ENCODE measurements at places on chromosomes 7 and 10.

GRCh38 chr7:47937711-47938573 lies 10.3 kb downstream of the PKD1L1 start:
- no peak for DNase-seq

GRCh38 chr7:107167483-107168232 lies 1.1 kb upstream of the HBP1 start:
- DNase-seq, result peak; percentile 69

- peak; percentile 10 for DNase-seq
Observed at GRCh38 chr10:78515038-78515872, 481.6 kb downstream of the RPS24 start.

GRCh38 chr10:100504096-100504495 lies 15.6 kb downstream of the SEC31B start:
- no peak for DNase-seq

DNA sequence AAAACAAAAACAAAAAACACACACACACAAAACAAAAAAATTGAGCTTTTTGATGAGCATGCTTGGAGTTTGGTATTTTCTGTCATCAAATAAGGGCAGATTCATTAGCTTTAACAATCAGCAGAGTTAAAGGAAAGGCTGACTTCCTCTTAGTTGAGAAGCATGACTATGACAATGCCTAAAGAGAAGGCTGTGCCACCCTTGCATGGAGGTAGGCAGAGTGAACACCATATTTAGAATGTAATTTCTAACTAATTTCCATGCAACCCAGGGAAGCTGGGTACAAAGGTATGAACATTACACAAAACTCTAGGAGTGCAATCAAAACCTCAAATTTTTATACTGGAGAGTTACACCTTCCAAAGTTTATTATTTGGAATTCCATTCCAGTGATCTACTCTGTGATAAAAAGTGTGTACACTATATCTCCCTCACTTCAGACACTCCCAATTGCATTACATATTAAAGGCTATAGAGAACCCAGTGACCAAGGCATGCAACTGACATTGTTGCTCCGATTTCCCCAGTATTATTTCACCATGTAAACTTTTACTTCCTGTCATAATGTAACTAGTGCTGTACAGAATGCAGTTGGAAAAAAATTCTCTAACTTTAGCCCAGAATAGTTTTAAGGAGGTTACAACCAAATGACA lies 9.4 kb upstream of the CYCS start:
- DNase-seq, result no peak

GRCh38 chr10:131902691-131903090 lies 1.9 kb downstream of the PPP2R2D start:
- no peak for DNase-seq

- DNase-seq, result peak; percentile 90
Observed at GRCh38 chr7:114426382-114426781, 11.8 kb downstream of the FOXP2 start.

DNA sequence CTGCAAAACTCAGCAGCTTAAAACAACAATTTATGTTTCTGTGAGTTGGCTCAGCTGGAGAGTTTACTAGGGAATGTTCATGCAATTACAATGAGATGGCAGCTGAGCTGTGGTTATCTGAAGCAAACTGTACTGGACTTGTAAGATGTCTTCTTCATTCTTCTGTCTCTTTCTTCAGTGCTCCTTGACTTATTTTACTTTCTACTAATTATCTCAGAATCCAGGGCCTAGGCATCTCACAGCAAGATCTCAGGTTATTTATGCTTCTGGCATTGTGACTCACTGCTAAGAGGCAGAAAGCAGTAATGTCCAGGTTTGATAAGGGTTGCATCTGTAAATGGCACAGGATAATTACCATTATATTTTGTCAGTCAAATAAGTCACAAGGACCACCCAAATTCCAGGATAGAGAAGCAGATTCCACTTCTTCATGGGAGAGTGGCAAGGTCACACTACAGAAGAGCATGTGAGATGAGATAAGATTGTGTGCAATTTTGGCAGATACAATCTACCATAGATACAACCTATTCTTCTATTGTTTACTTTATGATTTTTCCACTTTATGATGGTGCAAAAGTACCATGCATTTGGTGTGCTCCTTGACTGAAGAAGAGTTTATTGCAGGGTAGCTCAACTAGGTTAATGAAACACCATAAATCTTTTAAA lies 16.8 kb downstream of the VIM start:
- no peak for DNase-seq

DNA sequence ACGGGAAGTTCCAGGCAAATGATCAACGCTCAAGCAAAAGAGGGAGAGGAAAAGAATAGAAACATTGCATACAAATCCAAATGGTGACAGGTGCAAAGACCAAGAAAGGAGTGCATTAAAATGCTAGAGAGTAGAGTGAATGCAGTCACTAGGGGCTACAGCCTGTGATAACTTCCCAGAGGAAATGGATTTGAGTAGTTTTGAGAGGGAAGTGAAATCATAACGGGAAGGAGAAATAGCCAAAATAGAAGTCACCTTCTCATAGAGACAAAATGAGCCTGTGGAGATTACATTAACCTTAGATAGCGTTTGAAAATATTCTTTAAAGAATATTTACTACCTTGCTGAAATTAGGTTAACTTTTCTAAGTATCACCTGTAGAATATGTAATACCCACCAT lies 26.5 kb downstream of the NUP42 start:
- no peak for DNase-seq

GRCh38 chr10:132595854-132596253 lies 58.3 kb downstream of the INPP5A start:
- no peak for DNase-seq

DNA sequence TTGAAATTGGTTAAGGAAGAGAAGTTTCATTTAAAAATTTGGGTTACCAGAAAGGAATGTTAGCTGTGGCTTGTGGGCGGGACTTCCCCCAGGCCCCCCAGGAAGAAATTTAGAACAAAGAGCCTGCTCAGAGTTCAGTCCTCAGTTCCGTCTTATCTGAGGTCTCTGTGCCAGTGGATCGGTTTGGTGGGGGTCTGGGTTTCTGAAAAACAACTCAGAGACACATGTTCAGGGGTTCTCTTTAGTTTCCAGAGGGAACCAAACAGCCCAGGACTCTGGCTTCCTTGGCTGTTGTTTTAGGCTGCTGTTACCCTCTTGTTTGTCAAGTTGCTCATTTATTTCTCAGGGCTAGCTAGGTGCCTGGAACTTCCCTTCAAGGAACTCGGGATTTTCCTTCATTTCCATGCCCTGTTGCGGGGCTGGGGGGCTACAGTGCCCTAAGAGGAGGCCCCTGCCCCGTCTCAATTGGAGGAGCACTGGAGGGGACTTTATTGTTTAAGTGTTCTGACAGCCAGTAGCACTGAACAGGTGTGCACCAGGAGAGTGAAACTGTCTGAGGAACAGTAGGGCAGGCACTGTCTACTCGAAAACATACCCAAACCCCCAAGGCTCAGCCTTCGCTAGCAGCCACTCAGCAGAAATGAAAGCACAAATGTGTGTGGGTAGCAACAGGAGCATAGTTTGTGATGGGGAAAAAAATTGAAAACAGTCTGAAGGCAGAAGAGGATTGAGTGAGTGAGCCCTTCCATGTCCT lies 59.9 kb downstream of the ALOX5 start:
- no peak for DNase-seq

- no peak for DNase-seq
Observed at GRCh38 chr7:27191161-27191731, 6.2 kb upstream of the HOXA11 start.
